ENCODE measurements at places on chromosomes 1 and 21. TPM values are rescaled to one million over a fixed set of nuclear protein-coding genes. Genes with fewer than 3 reads are reported as not detected.

The TEKT2 gene
- not detected for total RNA-seq

GRCh38 chr1:119632103-119632490 lies 16.0 kb downstream of the ZNF697 start:
- H3K27me3 ChIP-seq: no peaks in the 10 kb centered on the region
- H3K27ac ChIP-seq: peak overlapping the region; percentile 77
- peaks cover 60% of the 10 kb centered on the region for H3K4me1 ChIP-seq
- peak overlapping the region; percentile 23 for H3K4me3 ChIP-seq

DNA sequence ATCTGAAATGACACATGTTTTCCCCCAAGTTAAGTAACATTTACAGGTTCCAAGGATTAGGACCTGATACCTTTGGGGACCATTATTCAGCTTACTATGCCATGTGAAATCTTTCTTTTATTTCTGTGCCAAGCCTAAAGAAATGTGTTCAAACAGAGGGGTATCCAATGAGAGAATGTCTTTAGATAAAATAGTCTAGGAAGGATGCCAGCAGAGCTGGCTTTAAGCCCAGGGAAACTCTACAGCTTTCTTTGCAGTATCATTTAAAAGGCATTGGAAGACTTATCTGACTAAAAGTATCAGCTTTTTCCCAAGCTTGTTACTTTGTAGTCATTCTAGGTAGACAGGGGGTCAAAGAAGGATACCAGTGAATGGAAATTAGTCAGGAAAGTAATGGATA lies 860.4 kb downstream of the PLA2G4A start:
- peak overlapping the region; percentile 45 for H3K27ac ChIP-seq
- no peak overlapping the region for H3K4me3 ChIP-seq
- peaks cover 55% of the 10 kb centered on the region for H3K4me1 ChIP-seq
- no peaks in the 10 kb centered on the region for H3K36me3 ChIP-seq
- no peak for DNase-seq

- H3K36me3 ChIP-seq: no peaks in the 10 kb centered on the region
- DNase-seq: no peak
- H3K27me3 ChIP-seq: no peaks in the 10 kb centered on the region
- no peak overlapping the region for H3K27ac ChIP-seq
These were observed 24.6 kb downstream of the ANGPTL1 start for GRCh38 chr1:178846306-178846705.

DNA sequence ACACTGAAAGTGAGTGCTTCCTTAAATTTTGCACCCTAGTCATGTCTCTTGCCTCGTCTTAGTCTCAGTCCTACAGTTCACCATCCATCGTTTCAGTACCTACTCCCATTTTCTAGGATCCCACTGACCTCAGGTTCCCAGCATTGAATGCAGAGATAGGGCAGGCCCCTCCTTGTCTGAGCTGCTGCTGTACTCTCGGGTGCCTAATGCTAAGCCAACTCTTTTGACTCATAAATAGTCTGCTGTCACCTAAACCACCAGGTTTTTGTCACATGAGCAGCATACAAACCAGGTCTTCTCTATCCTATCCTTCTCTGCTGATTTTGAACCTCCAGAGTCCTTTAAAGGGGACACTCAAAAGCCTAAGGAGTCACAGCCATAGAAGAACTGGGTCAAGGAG lies 3.0 kb downstream of the ARHGAP30 start:
- H3K36me3 ChIP-seq: no peaks in the 10 kb centered on the region
- H3K4me3 ChIP-seq: no peak overlapping the region
- no peaks in the 10 kb centered on the region for H3K4me1 ChIP-seq
- DNase-seq: no peak
- H3K27me3 ChIP-seq: peaks cover 25% of the 10 kb centered on the region

- H3K4me3 ChIP-seq: no peak overlapping the region
- no peak for DNase-seq
- no peaks in the 10 kb centered on the region for H3K27me3 ChIP-seq
- peaks cover 1% of the 10 kb centered on the region for H3K36me3 ChIP-seq
- no peaks in the 10 kb centered on the region for H3K4me1 ChIP-seq
These were observed 9.8 kb upstream of the CLDN14 start for GRCh38 chr21:36489776-36490165.

- H3K4me1 ChIP-seq: no peaks in the 10 kb centered on the region
- no peak overlapping the region for H3K4me3 ChIP-seq
- H3K27ac ChIP-seq: no peak overlapping the region
- H3K36me3 ChIP-seq: no peaks in the 10 kb centered on the region
- peaks cover 54% of the 10 kb centered on the region for H3K27me3 ChIP-seq
- no peak for DNase-seq
These were observed 17.0 kb downstream of the CAMK1G start for GRCh38 chr1:209600541-209600940.

DNA sequence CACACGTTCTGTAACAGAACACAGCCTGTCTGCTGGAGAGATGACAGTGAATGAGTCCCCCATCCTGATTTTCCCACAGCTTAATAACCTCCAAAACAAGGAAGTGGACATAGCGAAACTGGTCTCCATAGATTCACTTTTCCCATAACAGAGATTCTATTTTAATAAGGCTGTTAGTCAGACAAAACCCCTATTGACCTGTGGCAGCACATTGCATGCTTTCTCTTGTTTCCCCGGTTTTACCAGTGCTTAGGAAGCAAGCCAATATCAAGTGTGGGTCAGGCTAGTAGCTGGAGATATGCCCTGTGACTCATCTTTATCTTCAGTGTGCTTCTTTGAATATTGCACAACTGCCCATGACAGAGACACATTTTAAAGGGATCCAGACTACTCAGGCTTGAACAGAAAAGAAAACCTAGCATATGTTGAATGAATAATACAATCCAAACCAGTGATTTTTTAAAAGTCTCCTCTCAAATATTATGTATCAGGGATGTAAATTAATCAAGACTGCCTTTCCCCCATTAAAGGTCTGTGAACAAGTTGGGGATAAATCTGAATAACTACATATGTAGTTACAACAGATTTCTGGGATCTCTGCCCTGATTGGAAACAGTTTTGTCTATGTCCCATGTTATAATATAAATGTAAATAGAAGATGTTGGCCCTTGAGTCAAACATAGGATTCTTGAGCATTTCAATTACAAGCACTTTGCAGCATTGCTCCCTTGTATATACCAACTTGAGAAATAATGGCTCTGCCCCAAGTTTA lies 11.9 kb upstream of the CLDN8 start:
- H3K27me3 ChIP-seq: no peaks in the 10 kb centered on the region
- peak overlapping the region; percentile 72 for H3K27ac ChIP-seq
- peaks cover 36% of the 10 kb centered on the region for H3K4me1 ChIP-seq
- H3K4me3 ChIP-seq: peak overlapping the region; percentile 0

GRCh38 chr1:182688436-182689205 lies 4.2 kb upstream of the RGS8 start:
- peaks cover 3% of the 10 kb centered on the region for H3K4me1 ChIP-seq
- no peak overlapping the region for H3K27ac ChIP-seq
- DNase-seq: no peak
- no peak overlapping the region for H3K4me3 ChIP-seq
- H3K36me3 ChIP-seq: no peaks in the 10 kb centered on the region

GRCh38 chr21:42524341-42525028 lies 10.8 kb downstream of the SLC37A1 start:
- no peaks in the 10 kb centered on the region for H3K27me3 ChIP-seq
- peaks cover 13% of the 10 kb centered on the region for H3K36me3 ChIP-seq
- no peak overlapping the region for H3K4me3 ChIP-seq
- DNase-seq: no peak
- H3K4me1 ChIP-seq: peaks cover 20% of the 10 kb centered on the region

DNA sequence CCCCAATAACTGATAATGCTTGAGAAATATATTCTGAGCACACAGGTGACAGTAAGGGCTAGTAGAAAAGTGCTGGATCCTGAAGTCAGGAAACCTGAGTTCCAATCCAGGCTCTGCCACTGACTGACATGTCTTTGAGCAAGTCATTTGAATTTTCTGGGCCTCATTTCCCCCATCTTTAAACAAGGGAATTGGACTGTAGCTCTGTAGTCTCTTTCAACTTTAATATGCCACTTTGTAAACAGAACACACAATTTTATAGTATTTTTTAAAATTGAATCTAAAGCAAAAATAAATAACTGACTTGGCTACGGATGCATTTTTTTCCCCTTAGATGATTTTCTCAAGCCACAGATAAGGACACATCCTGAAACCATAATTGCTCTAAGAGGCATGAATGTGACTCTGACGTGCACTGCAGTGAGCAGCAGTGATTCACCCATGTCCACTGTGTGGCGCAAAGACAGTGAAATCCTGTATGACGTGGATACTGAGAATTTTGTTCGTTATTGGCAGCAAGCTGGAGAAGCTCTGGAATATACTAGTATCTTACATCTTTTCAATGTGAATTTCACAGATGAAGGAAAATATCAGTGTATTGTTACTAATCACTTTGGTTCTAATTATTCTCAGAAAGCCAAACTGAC lies 37.0 kb downstream of the LRIG2 start:
- H3K4me3 ChIP-seq: no peak overlapping the region
- H3K27me3 ChIP-seq: no peaks in the 10 kb centered on the region
- no peak overlapping the region for H3K27ac ChIP-seq
- H3K36me3 ChIP-seq: peaks cover 38% of the 10 kb centered on the region
- no peaks in the 10 kb centered on the region for H3K4me1 ChIP-seq

DNA sequence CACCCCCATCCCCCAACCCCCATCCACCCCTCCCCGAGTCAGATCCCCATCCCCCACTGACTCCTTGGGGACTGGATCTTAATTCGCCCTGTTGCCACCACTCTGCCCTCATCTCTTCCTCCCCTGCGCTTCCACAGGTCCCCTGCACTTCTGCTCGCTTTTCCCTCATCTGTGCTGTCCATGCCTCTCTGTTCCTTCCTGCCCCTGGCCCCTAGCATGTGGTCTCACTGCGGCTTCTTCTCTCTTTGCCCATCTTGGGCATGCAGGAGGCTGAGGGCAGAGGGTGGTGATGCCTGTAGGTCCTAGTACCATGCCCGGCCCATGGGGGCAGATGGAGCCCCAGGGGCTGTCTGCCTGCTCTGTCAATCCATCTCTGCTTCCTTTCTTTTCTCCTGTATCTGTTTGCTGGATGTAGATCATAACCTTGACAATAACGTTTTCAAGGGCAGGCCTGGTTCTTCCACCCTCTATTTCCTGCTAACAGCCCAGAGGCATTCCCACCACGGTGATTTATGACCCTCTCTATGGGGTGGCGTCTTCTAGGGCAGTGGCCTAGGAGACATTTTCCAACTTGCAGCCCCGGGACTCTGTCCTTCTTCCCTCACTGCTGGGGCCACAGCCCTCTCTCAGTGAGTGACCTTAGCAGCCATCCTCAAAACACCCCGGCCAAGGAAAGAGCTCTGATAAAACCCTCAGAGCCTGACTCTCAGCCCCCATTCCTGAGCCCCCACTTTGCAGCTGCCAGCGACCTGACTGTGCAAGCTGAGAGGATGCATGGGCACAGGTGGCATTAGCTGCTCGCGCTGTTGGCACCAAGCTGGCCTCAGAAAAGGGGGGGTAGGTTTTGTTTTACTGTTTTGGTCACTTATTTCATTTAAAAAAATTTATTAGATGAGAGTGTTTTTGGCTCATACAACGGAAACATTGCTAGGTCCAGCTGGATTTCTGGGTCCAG lies 33.9 kb downstream of the TMEM51 start:
- no peak overlapping the region for H3K4me3 ChIP-seq
- H3K36me3 ChIP-seq: peaks cover 1% of the 10 kb centered on the region
- H3K4me1 ChIP-seq: no peaks in the 10 kb centered on the region
- peaks cover 7% of the 10 kb centered on the region for H3K27me3 ChIP-seq
- DNase-seq: no peak

DNA sequence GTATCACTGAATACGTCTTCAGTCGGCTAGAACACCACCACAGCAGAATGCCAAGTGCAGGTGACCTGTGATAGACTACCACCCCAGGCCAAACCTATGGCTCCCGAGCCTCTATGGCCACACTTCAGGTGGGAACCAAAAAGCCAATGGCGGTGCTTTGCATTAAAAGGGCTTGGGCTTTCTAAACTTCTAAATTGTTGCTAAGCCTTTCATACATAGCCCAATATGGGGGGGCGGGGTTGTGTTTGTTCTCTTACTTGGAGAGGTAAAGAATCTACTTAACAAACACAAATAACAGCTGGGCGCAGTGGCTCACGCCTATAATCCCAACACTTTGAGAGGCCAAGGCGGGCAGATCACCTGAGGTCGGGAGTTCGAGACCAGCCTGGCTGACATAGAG lies 19.7 kb downstream of the USP48 start:
- no peaks in the 10 kb centered on the region for H3K36me3 ChIP-seq
- H3K4me3 ChIP-seq: no peak overlapping the region
- peaks cover 53% of the 10 kb centered on the region for H3K4me1 ChIP-seq
- H3K27me3 ChIP-seq: no peaks in the 10 kb centered on the region

DNA sequence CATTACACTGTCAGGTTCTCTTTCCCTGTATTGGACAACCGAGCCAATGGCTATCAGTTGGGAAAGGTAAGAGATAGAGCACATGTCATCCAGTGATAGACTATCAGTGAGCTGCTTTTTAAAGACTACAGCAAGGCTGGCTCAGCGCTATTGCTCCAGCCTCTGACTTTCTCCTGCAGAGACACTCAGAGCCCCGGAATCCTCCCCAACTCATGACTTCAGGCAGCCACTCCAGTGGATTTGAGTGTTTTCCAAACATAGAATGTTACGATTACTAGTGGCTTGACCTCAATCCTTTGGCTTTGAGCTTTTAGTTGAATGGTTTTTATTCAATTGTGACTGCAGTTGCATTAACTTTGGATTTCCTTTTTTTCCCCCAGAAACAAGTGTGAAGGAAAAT lies 331.9 kb downstream of the DISC1 start:
- H3K36me3 ChIP-seq: peaks cover 3% of the 10 kb centered on the region
- H3K27ac ChIP-seq: no peak overlapping the region
- no peak for DNase-seq
- no peak overlapping the region for H3K4me3 ChIP-seq

The CFAP74 gene
- not detected for total RNA-seq

The OR10J1 gene
- not detected for total RNA-seq

The HSF2BP gene
- 3.5 TPM for total RNA-seq
